ENCODE measurements at places on chromosomes 13 and 19.
A peak's percentile ranks its signal among the peaks of the same experiment; 100 is the strongest.

GRCh38 chr13:105740739-105741138 lies 794.7 kb downstream of the EFNB2 start:
- no peak for DNase-seq

DNA sequence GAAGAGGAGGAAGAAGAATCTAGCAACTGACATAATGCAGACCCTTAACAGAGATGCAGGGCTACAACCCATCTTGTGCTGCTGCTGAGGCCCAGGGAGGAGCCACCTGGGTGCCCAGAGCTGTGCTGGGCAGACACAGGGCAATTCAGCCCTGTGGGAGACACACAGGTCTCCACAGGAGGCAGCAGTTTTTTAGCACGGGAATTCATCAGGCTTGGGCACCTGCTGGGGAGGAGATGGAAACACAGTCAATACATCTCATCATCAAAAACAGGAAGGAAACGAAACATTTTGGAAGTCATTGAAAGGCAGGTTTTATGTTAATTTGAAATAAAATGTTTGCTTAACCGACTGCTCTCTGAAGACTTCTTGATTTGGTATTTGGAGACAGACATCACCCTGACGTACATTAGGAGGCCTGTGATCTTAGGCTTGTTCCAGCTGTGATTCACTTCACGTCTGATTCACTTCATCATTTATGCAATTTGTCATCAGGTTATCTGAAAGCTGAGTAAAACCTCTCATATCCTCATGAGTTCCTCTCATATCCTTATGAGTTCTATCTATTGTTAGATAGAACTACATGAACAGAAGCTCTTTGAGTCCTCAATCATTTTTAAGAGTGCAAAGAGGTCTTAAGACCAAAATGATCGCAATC lies 77.4 kb downstream of the CYSLTR2 start:
- DNase-seq, result no peak

DNA sequence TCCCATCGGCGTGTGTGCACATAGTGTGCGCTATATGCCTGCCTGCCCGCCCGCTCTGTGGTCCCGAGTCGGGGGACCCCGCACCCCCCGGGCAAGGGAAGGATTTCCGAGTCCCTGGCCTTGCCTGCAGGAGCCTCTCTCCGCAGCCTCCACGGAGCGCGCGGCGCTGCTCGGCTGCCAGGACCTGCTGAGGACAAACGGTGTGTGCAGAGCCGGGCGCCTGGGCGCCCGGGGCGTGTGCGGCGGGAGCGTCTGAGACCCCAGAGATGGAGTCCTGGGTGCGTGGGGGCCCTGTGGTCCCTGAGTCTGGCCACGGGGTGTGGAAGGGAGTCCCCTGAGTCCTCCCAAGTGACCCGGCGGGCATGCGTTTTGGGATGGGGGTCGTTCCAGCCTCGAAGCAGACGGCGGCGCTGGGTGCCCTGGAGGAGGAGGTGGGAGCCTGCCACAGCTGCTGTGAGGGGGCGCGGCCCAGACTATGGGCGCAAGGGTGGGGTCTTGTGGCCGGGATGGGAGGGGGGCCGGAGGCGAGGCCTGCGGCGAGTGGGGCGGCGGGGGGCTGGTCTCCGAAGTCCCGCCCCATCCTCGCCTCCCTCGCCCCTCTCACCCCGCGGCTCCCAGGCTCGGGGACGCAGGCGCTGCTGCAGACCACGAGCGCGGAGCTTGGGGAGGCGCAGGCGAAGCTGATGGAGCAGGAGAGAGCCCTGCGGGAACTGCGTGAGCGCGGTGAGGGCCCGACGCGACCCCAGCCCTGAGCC lies 25.3 kb downstream of the CLEC4M start:
- DNase-seq, result no peak

DNA sequence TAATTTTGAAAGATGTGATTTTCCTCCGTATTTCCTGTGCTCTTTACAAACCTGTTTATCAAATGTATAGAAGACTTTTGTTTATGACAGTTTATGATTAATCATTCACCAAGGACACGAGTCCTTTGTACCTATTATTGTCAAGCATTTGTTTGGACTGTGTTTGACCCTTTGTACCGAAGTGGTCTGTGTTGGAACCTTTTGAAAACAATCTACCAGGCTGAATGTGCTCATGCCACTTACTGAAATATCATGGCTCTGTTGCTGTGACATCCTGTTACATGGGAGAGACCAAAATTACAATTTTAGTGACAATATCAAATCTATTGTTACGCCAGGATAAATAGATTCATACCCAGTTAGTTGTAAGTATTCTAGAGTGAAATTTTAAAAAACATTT lies 193.6 kb downstream of the IRS2 start:
- no peak for DNase-seq

DNA sequence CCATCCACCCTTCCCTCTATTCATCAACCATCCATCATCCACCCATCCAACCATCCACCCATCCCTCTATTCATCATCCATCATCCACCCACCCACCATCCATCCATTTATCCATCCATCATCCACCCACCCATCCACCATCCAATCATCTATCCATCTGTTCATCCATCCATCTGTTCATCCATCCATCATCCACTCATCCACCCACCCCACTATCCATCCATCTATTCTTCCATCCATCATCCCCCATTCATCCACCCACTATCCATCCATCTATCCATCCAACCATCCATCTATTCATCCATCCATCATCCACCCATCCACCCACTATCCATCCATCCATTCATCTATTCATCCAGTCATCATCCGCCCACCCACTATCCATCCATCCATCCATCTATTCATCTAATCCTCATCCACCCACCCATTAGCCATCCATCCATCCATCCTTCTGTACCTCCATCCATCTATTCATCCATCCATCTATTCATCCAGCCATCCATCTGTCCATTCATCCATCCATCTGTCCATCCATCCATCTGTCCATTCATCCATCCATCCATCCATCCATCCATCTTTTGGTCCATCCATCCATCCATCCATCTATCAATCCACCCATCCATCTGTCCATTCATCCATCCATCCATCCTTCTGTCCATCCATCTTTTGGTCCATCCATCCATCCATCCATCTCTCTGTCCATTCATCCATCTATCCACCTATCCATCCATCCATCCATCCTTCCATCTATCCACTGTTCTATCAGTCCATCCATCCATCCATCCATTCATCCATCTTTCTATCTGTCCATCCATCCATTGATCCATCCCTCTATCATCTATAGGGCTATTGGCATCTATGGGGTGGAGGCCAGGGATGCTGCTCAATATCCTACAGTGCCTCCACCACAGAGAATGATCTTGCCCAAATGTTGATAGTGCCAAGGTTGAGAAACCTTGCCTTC lies 47.5 kb downstream of the CPAMD8 start:
- DNase-seq, result no peak

- DNase-seq, result no peak
These were observed 191.8 kb downstream of the URI1 start for GRCh38 chr19:30133803-30134202.

DNA sequence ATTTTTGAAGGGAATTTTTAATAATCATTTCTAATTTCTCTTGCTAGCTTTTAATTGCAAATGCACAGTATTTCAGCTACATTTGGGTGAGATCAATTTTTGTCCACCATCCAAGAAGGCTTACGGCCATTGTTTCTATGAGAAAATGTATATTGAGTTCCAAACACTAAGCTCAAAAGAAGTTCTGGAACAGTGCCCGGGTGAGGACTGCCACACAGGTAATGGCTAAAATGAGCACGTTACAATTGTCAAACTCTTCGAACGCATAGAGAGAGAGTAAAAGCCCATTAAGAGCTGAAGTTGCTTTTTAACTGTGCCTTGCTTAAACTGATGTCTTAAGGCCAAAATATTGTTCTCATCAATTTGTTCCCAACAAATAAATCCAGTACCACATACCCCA lies 755.0 kb downstream of the DIAPH3 start:
- DNase-seq, result no peak

- DNase-seq, result no peak
These were observed 17.4 kb upstream of the KLHL1 start for GRCh38 chr13:70125693-70126092.

GRCh38 chr19:46606019-46606418 lies 4.9 kb downstream of the CALM3 start:
- DNase-seq, result no peak

DNA sequence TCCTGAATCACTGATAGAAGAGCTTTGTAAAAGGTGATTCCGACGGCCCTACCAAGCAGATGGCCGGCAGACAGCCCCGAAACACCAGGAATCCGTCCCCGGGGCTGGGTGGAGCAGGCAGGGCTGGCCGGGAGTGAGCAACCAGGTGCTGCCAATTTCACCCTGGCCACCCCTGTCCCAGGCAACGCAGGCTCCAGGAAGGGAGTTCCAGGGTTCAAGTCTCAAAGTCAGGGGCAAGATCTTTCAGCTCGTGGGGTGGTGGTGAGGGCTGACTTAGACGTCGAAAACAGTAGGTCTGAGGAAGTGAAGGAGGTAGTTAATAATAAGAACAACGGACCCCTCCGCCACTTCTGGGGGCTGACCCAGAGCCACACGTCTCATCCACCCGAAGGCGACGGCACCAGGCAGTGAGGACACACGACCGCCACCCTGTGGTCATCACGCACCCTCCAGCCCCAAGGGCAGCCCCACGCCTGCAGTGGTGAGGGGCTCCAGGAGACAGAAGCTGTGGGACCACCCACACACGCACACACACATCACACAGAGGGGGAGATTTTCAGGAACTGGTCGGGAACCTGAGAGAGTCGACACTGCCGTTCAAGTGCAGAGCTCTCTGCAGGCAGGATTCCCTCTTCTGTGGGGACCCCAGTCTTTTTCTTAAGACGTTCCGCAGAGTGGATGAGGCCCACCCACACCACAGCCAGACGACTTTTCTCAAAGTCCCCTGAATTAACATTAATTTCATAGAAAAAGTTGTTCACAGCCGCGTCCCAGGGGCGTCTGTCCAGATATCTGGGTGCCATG lies 67.2 kb downstream of the SPACA7 start:
- peak; percentile 49 for DNase-seq

DNA sequence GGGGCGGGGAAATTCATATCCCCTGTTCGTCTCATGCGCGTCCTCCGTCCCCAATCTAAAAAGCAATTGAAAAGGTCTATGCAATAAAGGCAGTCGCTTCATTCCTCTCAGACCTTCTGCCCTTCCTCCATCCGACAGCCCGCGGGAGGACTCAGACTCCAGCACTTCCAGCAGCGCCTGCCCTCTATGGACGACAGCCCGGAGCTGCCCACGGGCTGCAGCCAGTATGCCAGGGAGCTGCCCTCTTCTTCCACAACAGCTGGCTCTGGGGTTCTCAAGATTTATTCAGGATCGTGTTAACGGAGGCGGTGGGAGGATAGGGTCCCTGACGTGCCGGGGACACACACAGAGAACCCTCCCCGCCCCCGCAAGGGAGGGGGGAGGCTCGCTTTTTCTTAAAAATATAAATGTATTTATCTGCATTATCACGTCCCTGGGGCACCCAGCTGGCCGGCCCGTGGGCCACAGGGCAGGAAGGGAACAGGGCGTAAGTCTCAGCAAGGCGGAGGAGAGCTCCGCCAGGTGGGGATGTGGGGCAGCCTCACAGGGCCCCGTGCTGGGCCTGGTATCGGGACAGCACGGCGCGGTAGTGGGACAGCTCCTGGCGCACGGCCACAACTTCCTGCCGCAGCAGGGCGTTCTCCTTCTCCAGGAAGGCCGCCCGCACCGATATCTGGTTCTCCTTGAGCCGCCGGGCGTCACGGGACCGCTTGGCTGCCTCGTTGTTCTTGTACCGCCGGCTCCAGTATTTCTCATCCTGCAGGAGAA lies 6.7 kb downstream of the DBP start:
- no peak for DNase-seq

- DNase-seq, result no peak
These were observed 36.3 kb upstream of the PSG9 start for GRCh38 chr19:43305642-43306041.

DNA sequence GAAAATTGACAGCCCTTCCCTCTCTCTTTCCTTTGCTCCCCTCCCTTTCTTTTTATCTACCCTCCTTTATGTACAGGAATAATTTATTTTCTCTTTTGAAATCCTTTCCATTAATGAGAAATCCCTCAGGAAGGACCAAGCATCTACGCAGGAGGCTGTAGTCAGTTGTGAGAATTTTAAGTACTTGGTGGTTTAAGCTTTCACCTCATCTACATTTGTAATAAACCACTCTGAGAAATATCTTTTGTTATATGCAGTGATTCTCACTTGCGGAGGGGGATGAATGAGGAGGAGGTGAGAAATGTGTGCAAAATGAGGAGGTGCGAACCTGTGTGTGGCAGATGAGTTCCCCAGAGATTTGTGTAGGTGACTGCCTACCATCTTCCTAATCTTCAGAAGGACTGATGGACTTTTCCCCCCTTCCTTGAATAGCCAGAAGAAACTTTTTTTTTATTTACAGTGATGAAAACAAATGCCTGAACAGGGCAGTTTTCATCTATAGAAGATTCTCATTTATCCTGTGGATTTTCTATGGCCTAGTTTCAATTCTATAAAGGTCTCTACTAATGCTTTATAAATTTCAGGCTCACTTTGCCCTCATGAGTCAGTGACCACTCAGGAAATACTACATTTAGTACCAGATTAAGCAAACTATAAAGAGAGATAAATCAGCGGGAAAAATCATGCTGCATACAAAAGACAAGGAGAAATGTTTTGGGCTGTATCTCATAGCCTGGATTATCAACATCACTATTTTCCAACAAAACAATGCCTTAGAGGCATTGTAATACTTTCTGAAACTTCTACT lies 118.3 kb downstream of the LHFPL6 start:
- no peak for DNase-seq

DNA sequence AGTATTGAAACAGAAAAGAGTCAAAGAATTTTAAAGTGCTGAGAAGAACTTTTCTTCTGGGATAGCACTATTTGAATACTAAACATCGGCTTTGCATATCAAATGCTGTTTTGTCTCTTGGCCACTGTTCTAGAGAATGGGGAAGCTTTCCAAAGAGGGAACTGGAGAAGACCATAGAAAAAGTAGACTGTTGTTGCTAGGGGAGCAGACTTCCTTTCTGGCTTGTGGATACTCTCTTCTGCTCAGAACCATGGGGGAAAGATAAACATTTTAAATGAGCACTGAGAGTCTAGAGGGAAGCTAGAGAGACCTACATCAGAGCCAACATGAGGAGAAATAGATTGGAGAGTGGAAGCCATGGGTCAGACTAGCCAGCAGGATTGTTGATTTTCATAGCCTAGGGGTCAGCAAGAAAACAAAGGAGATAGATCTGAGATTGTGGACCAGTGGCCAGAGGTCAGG lies 315.7 kb downstream of the KCTD12 start:
- DNase-seq, result no peak

DNA sequence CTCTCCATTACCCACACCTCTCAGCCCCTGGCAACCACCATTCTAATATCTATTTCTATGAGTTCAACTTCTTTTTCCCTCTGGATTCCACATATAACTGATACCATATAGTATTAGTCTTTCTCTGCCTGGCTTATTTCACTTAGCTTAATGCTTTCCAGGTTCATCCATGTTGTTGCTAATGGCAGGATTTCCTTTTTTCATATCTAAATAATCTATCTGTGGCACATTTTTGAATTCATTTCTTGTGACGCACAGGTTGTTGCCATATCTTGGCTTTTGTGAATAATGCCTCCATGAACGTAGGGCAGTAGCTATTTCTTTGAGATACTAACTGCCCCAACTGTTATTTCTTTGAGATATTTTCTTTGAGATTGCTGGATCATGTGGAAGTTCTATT lies 235.6 kb downstream of the SPRY2 start:
- no peak for DNase-seq

GRCh38 chr13:20136781-20137703 lies 23.8 kb downstream of the GJA3 start:
- no peak for DNase-seq
